ENCODE measurements at places on chromosomes 2 and 18. TPM values are rescaled to one million over a fixed set of nuclear protein-coding genes. Genes with fewer than 3 reads are reported as not detected.

DNA sequence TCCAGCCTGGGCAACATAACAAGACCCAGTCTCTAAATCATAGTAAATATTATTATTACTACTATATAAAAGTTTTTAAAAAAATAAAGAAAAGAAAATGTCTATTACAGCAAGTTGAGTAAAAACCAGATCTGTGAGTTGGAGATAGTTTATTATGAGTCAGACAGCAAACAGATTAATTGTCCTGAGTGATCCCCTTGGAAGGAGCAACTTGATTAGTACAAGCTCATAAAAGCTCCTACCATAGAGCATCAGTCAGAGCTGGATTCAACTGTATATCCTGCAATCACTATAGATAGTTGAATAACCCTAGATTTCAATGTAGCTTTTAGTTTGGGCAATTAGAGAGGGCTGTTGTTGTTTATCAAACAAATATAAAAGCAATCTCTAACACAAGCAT is 84.1 kb downstream of the TRABD2A start:
- no peak overlapping the region for H3K4me3 ChIP-seq
- no peak overlapping the region for H3K27ac ChIP-seq
- no peaks in the 10 kb centered on the region for H3K36me3 ChIP-seq
- no peak for DNase-seq

GRCh38 chr2:218898109-218898878 is 17.6 kb downstream of the WNT10A start:
- no peaks in the 10 kb centered on the region for H3K36me3 ChIP-seq
- H3K4me1 ChIP-seq, result peaks cover 10% of the 10 kb centered on the region
- peak; percentile 82 for DNase-seq
- H3K4me3 ChIP-seq, result peak overlapping the region; percentile 8
- H3K27me3 ChIP-seq, result peaks cover 39% of the 10 kb centered on the region

GRCh38 chr18:37564711-37565100 is 892 bp downstream of the CELF4 start:
- no peak overlapping the region for H3K27ac ChIP-seq
- peak; percentile 74 for DNase-seq
- H3K36me3 ChIP-seq, result no peaks in the 10 kb centered on the region
- H3K4me1 ChIP-seq, result no peaks in the 10 kb centered on the region

DNA sequence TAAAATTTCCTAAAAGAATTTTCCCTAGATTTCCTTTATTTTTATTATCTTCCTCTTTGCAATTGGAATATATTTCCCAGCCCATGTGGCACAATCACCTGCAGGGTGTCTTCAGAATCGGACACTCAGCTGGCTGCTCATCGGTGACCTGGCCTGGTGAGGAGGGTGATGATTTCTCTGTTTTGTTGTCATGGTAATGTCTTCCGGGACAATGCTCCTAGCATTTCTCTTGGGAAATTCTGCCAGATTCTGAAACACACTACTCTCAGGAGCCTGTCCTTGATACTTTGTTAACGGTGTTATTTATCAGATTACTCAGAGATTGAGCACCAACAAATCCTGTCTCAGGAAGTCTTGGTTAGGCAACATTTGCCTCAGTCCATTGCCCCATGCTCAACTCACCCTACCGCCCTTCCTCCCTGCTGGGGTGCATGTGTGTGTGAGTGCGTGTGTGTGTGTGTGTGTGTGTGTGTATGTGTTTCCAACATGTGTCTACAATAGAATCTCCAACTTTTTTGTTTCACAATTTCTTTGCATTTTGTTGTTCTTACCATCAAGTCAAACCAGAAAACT is 70.3 kb downstream of the MYT1L start:
- H3K36me3 ChIP-seq, result no peaks in the 10 kb centered on the region
- no peaks in the 10 kb centered on the region for H3K4me1 ChIP-seq
- DNase-seq, result no peak
- no peak overlapping the region for H3K27ac ChIP-seq
- H3K4me3 ChIP-seq, result no peak overlapping the region

DNA sequence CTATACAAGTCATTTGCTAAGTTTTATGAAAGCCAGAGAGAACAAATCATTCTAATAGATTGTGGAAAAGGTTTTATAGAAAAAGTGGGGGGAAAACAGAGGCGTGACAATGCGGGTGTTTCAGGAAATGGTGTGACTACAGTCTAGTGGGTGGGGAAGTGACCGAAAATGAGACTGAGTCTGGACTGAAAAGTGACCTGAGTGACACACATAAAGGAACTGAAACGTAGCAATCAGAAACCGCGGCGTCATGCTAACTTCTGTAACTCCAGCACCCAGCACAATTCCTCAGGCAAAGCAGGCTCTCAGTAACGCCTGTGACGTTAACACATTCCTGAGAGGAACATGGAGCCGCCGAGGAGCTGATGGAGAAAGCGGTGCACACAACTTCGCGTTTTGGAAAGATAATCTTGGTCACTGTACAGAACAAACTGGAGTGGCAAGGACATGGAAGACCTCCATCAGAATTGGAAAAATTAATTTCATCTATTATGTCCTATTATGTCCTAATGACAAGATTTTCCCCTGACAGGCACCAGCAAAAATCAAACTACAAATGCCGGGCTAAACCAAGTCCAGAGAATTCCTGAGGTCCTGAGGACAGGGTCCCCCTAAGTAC is 1.4 kb upstream of the CD226 start:
- peaks cover 20% of the 10 kb centered on the region for H3K4me1 ChIP-seq
- no peak for DNase-seq
- H3K4me3 ChIP-seq, result peak overlapping the region; percentile 27
- no peaks in the 10 kb centered on the region for H3K36me3 ChIP-seq
- H3K27ac ChIP-seq, result no peak overlapping the region

DNA sequence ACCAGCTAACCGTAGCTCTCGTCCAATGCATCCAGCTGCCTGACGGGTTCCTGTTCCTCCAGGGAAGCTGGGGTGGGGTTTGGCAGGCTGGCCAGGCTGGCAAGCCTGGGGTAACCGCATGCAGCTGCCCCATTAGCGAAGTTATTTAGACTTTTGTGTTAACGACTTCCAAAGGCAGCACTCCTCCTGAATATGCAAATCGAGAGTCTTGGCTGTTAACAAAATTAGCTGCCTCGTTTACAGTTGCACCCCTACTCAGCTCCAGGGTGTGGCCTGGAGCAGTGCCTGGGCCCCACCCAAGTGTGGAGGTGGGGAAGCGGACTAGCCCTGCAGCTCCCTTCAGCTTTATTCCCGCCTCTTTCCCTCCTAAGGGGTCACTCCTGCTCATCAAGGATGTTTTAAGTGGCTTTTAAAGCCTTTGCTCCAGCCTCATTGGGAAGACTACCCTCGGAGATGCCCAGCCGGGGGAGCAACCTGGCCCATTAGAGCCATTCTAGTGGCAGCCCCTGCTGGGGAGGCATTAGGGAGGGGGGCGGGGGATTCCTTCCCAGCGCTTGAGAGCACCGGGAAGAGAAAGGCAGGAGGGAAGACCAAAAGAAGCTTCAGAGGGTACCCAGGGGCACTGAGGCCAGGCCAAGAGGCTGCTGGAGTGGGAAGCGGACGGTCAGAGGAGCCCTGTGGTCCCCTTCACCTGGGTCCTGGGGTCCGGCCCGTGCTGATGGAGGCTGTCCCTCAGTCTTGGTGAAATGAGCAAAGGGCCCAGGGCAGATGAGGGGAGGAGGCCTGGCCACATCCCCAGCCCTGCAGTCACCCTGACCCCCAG is 204.1 kb downstream of the CELF4 start:
- H3K4me1 ChIP-seq, result no peaks in the 10 kb centered on the region
- no peak overlapping the region for H3K27ac ChIP-seq
- DNase-seq, result no peak
- no peak overlapping the region for H3K4me3 ChIP-seq

- H3K4me3 ChIP-seq, result no peak overlapping the region
- no peaks in the 10 kb centered on the region for H3K27me3 ChIP-seq
- H3K4me1 ChIP-seq, result peaks cover 11% of the 10 kb centered on the region
- no peaks in the 10 kb centered on the region for H3K36me3 ChIP-seq
Observed at GRCh38 chr2:40204268-40204667, 247.6 kb downstream of the SLC8A1 start.

- H3K27ac ChIP-seq, result no peak overlapping the region
- no peaks in the 10 kb centered on the region for H3K36me3 ChIP-seq
- DNase-seq, result no peak
- H3K4me1 ChIP-seq, result peaks cover 13% of the 10 kb centered on the region
Observed at GRCh38 chr2:60560734-60561644, 7.5 kb upstream of the BCL11A start.

DNA sequence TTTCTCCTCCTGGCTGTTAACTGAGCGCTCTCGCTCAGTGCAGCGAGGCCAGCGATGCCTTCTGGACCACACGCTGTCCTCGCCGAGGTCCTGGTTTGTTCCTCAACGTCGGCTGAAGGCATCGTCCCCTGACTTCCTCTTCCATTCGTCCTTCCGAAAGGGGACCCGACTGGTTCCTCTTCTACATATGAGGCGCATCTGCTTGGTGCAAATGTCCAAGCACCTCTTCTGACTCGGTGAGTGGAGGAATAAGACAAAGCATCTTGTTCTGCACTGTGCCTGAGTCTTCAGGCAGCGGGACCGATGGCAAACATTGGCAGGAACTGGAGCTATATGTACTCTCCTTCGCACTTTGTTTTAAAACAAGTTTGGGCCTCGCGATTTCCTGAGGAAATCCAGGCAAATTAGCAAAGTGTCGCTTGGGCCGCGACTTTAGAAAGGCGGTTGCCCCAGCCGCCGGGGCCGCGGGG is 621 bp upstream of the KCNS3 start:
- H3K27ac ChIP-seq, result peak overlapping the region; percentile 63
- H3K4me3 ChIP-seq, result peak overlapping the region; percentile 80
- no peaks in the 10 kb centered on the region for H3K4me1 ChIP-seq
- H3K36me3 ChIP-seq, result no peaks in the 10 kb centered on the region

DNA sequence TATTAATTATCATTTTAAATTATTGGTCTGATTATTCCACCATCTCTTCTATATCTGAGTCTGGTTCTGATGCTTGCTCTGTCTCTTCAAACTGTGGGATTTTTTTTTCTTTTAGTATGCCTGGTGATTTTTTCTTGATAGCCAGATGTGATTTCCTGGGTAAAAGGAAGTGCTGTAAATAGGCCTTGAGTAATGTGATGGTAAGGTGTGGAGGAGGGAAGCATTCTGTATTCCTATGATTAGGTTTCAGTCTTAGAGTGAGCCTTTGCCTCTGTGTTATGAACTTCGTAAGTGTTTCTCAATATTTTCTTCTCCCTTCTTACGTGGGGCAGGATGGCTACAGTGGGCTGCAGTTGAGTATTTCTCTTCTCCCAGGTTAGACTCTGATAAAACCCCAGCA is 103.0 kb downstream of the EHBP1 start:
- no peak overlapping the region for H3K4me3 ChIP-seq
- no peak overlapping the region for H3K27ac ChIP-seq
- H3K27me3 ChIP-seq, result no peaks in the 10 kb centered on the region
- H3K4me1 ChIP-seq, result no peaks in the 10 kb centered on the region

DNA sequence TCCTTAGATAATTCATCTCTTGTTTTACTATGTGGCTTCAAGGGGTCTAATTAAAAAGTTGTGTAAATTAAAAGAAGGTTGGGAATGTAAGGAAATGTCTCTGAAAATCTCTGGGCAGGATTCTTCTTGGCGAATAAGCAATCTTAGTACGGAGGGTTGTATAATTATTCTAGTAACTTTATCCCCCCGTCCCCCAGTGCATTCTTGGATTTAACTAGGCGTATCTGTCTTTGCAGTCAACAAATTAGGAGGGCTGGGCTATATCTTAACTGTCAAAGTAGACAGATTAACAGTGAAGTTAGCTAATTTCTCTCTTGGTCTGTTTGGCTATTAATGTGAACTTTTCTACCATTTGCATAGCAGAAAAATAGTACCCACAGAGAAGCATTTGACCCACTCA is 329.8 kb upstream of the THUMPD2 start:
- DNase-seq, result no peak
- no peaks in the 10 kb centered on the region for H3K27me3 ChIP-seq
- H3K27ac ChIP-seq, result no peak overlapping the region
- H3K36me3 ChIP-seq, result no peaks in the 10 kb centered on the region

GRCh38 chr2:154616659-154617058 is 81.8 kb upstream of the KCNJ3 start:
- H3K27me3 ChIP-seq, result no peaks in the 10 kb centered on the region
- DNase-seq, result no peak
- H3K4me3 ChIP-seq, result no peak overlapping the region
- no peaks in the 10 kb centered on the region for H3K36me3 ChIP-seq

GRCh38 chr2:64852771-64853241 is 136.4 kb upstream of the SLC1A4 start:
- H3K27me3 ChIP-seq, result no peaks in the 10 kb centered on the region
- H3K27ac ChIP-seq, result no peak overlapping the region
- peaks cover 14% of the 10 kb centered on the region for H3K4me1 ChIP-seq
- H3K4me3 ChIP-seq, result no peak overlapping the region

DNA sequence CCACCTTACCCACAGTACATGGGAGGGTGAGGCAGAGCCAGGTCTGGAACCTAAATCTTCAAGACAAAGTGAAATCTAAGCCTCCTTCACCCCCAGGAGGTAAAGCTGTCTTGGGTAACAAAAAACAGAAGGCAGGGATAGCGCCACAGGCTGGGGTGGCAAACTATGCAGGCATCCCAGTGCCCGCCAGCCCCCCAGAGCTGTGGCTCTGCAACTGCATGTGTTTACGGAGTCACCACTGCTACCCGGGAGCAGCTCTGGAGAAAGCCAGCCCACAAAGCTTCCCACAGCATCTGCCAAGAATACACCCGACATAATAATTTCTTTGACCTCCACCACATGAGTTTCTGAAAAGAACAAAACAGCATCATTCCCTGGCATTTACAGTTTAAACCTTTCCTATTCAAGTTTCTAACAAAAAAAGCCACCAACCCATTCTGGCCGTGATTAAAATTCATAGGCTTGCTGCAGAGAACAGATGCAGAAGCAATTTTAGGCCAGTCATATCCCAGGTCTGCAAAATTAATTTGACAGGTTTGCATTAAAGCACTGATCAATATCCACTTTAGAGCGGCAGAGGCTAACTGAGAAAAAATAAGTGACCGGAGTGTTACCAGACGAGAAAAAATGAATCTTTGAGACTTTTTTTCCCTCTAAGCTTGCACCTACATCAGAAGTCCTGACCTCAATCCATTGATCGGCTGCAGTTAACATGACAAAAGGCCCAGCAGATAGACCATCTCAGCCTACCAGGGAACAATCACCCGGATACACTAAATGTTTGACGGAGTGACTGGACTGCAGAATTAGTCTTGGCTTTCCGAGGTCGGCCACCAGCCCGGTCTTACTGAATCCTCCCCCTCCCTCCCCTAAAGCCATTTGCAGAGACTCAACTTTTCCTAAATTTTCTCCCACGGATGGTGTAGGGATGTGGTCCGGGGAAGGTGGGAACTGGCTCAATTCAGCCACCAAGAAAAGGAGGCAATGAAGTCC is 309.6 kb upstream of the SKOR2 start:
- no peaks in the 10 kb centered on the region for H3K4me1 ChIP-seq
- H3K36me3 ChIP-seq, result no peaks in the 10 kb centered on the region
- no peak overlapping the region for H3K4me3 ChIP-seq

Gene SLC14A1
- total RNA-seq, result 23.9 TPM

Gene DDX18
- 40.6 TPM for total RNA-seq

Gene CHRNG
- not detected for total RNA-seq

Gene DCDC2C
- total RNA-seq, result not detected

Gene C18orf54
- 1.1 TPM for total RNA-seq

Gene IL36B
- total RNA-seq, result not detected

Gene LHCGR
- not detected for total RNA-seq

Gene ACAA2
- total RNA-seq, result 170 TPM

Gene GPR75
- 1.2 TPM for total RNA-seq

Gene CDK5R2
- not detected for total RNA-seq

Gene MDH1B
- 1.7 TPM for total RNA-seq

Measured in heart left ventricle (tissue), 16 donors.